Activated CD4-positive, alpha-beta T cell treated with anti-CD3 and anti-CD28 coated beads for 36 hours (primary cell): ENCODE measurements at places on chromosomes 3 and 15.

DNA sequence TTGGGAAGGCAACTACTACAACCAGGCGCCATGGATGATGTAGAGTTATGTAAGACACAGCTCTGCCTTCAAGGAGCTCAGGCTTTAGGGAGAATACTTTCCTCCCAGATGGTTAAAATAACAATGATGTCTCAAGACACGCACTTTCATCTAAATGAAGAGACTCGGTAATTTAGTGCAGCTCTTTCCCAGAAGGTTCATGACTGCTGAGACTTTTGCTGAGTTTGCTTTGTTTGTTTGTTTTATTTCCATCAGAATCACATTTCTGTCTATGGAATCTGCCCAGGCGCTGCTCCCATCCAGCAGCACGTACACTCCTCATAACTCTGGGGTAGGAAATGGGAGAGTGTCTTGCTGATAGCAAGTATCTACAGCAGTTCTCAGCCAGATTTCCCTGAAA is 33.9 kb upstream of the MEX3B start:
- no peaks in the 10 kb centered on the region for H3K36me3 ChIP-seq
- DNase-seq: no peak
- H3K4me1 ChIP-seq: no peaks in the 10 kb centered on the region
- H3K27me3 ChIP-seq: peaks cover 8% of the 10 kb centered on the region

DNA sequence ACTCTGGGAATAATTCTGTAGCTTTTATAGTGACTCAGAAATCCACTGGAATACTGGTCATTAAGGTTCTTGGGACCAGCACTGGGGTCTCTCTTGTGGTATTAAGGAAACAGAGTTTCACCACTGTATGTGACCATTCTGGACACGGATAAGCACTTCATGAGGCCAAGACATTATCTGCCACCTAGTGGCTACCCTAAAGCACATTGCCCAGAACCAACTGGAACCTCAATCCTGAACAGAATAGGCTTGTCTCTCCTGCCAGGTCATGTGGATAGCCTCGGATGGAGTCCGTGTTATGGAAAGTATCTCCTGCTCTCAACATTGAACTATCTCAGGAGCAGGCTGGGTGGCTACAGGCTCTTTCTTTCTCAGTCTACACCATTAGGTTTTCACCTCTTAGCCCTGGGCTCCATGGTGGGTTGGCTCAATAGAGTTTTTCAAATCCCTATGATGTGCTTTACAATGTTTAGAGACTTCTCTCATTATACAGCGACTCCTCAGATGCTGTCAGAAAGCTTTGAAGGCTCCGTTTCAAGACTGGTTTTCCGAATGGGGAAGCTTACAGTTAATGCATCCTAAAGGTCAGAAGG is 167.6 kb upstream of the ST8SIA2 start:
- peak; percentile 5 for DNase-seq
- no peak overlapping the region for H3K4me3 ChIP-seq
- no peaks in the 10 kb centered on the region for H3K4me1 ChIP-seq
- no peaks in the 10 kb centered on the region for H3K36me3 ChIP-seq
- H3K27ac ChIP-seq: no peak overlapping the region

GRCh38 chr3:110393941-110394340 is 677.7 kb upstream of the NECTIN3 start:
- H3K27ac ChIP-seq: no peak overlapping the region
- H3K27me3 ChIP-seq: no peaks in the 10 kb centered on the region
- H3K4me1 ChIP-seq: no peaks in the 10 kb centered on the region
- H3K36me3 ChIP-seq: no peaks in the 10 kb centered on the region
- no peak overlapping the region for H3K4me3 ChIP-seq

DNA sequence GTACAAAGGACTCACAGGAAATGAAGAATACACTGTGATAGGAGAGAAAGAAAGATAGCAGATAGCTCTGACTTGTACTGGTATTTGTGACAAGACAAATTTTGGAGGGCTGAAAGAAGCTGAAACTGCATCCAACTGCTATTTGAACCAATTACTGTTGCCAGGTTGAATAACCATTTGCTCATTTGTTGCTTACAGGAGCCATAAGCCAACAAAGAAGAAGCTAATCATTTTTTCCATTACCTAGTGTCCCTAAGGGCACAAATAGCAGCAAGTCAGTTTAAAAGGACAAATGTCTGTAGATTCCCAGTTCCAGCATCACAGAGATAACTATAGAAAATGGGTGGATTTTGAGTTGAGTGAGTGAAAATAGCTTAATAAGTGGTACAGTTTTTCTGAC is 376.9 kb upstream of the ARPP21 start:
- H3K27me3 ChIP-seq: no peaks in the 10 kb centered on the region

DNA sequence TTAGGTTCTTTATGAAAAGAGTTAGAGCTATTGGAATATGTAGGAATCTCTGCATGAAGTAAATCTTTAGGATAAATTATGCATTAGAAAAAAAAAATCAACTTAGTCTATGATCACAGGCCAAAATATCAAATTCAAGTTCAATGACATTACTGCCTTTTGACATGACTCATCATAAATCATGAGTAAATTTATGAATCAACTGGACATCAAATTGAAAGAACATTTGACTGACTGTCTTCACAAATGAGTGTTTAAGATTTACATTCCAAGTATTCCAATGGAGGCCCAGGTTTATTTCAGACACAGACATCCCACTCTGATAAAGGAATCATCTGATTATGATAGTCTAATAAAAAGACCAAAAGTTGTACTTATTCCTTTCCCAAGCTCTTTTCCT is 192.8 kb upstream of the TTC14 start:
- no peaks in the 10 kb centered on the region for H3K4me1 ChIP-seq
- no peaks in the 10 kb centered on the region for H3K36me3 ChIP-seq
- no peak overlapping the region for H3K4me3 ChIP-seq
- H3K27me3 ChIP-seq: no peaks in the 10 kb centered on the region
- no peak for DNase-seq
- H3K27ac ChIP-seq: no peak overlapping the region
